Umbilical cord (tissue), 2 donors: ENCODE measurements at places on chromosomes 6 and 20.

DNA sequence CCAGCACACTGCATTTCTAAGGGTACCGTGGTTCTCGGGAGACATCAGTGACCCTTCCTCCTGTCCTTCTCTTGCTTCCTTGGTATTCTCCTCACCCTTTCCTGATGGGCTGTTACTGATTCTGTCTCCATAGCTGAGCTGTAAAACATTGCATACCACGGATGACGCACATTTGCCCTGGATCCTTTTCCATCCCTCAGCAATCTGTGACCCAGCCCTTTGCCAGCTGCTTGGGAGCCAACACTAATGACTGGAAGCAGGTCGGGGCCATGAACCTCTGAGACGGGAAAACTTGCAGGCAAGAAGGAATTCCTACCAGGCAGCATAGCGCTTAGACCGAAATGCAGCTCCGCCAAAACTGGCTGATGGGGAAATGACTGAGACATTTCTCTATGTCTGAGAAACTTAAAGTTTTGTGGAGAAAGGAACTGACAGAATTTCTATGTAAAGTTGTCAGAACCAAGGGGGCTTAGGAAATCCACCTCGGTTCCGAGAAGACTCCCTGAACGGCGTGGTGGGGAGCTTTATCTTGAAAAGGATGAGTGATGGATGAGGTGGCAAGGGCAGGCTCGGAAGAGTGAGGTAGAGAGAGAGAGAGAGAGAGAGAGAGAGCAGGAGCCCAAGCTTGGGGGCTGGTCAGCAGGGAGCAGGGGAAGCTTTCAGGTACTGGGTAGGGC lies 19.2 kb downstream of the TUBB2B start:
- DNase-seq, result peak; percentile 84

GRCh38 chr6:21666201-21666691 lies 72.7 kb downstream of the SOX4 start:
- DNase-seq, result no peak

- DNase-seq, result peak; percentile 55
Measured at GRCh38 chr6:123636782-123637181, at the start of gene TRDN. Gene TRDN, minus strand, starts transcription at chr6:123636950. Its CDS starts 175 bp downstream, at chr6:123636775.

- no peak for DNase-seq
Measured at GRCh38 chr20:57586370-57586793, 25.5 kb downstream of the PCK1 start.

GRCh38 chr20:24407151-24407550 lies 62.3 kb upstream of the SYNDIG1 start:
- no peak for DNase-seq

GRCh38 chr6:3735029-3735605 lies 16.4 kb downstream of the PXDC1 start:
- no peak for DNase-seq

- no peak for DNase-seq
Measured at GRCh38 chr20:2691663-2692035, 931 bp upstream of the EBF4 start.

DNA sequence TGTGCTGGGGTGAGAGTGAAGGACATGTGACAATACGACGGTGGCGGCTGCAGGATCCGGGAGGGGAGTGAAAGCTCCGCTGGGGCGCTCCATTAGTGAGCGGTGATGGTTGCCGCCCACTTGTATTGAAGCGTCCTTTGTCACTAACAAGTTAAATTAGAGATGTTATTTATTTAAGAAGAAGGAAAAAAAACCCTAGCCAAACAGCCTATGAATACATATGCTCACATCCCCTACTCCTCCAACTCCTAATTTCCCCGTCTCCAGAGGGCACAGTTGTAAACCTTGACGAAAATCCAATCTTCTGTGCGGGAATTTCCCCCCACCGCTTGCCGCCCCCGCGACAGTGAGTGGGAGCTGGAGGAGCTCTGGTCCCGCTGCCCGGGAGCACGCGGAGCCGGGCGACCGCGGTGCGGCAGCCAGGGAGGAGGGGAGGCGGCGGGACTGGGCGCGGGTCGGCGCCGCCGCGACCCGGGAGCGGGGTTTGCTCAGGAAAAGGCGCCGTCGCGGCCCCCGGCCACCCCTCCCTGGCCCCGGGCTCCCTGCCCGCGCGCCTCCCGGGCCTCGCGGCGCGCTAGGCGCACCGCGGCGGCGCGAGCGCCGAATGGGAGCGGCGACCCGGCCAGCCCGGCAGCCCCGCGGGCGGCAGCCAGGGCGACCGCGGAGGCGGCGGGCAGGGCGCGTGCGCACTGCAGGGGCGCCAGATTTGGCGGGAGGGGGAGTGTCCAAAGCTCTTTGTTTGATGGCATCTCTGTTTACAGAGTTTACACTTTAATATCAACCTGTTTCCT lies at the start of gene MYB:
MYB (plus strand) TSS at position 767 of the 791 bp plus-strand sequence. CDS start 206 bp downstream, outside the sequence.
- DNase-seq, result peak; percentile 40

- DNase-seq, result no peak
Measured at GRCh38 chr6:158501360-158502262, 58.3 kb upstream of the TMEM181 start.

GRCh38 chr20:25991756-25992130 lies 295.1 kb upstream of the ZNF337 start:
- no peak for DNase-seq

- no peak for DNase-seq
Measured at GRCh38 chr20:37243076-37243936, 18.3 kb downstream of the GHRH start.

- DNase-seq, result no peak
Measured at GRCh38 chr6:13678255-13678983, 33.2 kb downstream of the RANBP9 start.
